ENCODE measurements at places on chromosomes 12 and 14.

GRCh38 chr14:95426116-95426475 is 90.4 kb downstream of the SYNE3 start:
- DNase-seq, result no peak

GRCh38 chr14:24398653-24399446 is at the start of gene NYNRIN:
NYNRIN (plus strand) TSS chr14:24399003; CDS start chr14:24399247, 244 bp downstream.
- DNase-seq, result peak; percentile 27

DNA sequence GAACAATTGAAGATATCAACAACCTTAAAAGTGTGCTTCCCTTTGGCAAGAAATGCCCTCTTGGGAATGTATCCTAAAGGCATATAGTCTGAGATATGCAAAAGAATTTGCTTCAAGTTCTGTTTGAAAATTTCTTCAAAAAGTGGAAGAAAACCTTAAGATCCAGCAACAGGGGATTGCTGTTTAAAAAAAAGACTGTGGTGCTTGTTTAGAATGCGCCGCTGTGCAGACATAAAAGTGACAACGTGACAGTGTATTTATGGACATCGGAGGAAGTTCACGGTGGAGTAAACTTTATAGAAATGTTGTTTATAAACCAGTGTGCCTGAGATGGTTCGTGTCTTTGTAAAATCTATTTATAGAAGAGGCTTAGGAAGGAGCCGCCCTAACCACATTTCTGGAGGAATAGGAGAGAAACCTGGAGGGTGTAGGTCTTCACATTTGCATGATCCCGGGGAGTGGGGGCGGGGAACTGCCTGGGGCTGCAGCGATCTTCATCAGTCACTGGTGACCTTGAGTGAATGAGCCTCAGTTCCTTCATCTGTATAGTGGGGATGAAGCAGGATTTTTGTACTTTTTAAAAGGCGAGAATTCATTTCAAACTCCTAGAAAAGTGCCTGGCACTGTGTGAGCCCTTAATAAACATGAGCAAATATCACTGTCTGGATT is 27.5 kb downstream of the ADGRD1 start:
- no peak for DNase-seq

DNA sequence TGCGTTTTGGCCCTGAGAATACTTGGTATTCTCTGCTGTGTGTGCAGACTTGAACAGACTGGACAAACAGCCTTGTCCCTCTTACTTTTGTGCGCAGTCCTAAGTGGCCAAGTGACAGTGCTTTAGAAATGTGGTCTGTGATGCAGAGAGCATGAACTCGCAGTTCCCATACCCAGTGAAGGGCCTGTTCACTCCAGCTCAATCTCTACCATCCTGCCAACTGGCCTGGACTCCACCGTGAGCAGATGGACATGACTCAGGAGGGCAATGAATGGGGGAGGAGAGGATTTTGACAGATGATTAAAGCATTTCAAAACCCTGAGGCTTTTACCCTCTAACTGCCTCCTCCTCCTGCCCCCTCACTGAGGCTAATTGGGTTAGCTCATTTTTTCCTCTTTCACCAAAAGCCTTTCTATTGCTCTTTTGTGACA is 62.5 kb upstream of the PYGL start:
- no peak for DNase-seq

DNA sequence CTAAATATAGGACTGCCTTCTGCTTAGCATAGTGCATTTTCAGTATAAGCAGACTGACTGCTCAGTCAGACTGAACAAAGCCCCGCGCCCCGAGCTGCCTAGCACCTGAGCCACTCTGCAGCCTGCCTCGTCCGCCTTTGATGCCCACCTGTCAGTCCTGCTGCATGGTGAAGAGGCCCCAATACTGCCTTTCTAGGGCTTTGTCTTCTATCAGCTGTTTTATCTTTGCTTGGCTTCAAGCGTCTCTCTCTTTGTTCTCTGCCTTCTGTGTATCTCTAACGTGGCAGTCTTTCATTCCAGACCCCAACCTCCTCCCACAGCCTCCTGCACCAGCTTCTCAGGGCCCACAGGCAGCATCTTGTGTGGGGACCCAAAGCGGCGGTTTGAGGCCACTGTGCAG is 1001.0 kb downstream of the VRK1 start:
- DNase-seq, result no peak

- no peak for DNase-seq
Observed at GRCh38 chr12:49692851-49693250, 14.4 kb downstream of the FMNL3 start.

DNA sequence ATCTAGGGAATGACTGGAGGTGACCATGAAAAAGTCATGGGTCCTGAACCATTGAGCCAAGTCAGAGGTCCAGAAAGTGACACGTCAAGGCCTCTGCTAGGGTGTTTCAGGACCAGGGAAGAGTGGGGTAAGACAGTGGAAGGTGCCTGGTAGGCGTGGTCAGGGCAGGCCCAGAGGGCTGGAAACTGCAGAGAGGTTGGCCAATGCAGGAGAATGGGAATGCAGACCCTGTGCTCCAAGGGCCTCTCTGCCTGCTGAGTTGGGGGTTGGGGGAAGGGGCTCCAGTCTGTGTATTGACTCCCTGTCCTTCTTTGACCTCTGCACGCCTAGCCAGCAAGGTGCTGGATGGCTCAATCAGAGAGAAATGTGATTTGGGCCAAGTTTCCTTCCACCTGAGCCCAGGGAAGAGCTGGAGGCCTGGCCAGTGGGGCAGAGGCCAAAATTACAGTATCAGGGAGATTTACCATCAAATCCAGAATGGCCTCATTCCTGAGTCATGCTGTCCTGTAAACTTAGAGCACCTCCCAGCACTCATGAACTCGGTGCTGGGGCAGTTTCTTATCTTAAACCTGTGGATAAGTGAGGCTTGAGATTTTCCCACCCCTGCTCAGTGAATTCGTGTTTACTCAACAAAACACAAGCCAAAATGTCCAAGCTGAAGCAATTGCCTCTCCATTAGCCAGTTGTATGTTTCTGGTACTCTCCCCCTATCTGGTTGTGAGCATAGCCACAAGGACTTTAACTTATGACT is 24.4 kb downstream of the IRF2BPL start:
- no peak for DNase-seq

DNA sequence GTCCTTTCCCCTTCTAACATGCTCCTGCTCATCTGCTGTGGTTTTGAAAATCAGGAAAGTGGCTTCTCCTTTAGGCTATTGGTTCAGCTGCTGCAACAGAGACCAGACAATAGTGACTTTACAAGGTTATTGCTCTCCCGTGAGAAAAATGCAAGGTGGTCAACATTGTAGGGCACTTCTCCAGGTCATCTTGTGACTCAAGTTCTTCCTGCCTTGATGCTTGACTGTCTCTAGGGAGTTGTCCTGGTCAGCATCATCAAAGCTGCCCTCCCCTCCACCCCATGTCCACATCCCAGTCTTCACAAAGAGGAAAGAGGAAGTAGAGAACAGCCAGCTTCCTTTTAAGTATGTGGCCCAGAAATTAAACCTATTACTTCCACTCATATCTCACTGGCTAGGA is 3.9 kb upstream of the TMEM63C start:
- no peak for DNase-seq
